ENCODE measurements at places on chromosomes 16 and 17. TPM values are rescaled to one million over a fixed set of nuclear protein-coding genes. Genes with fewer than 3 reads are reported as not detected.

DNA sequence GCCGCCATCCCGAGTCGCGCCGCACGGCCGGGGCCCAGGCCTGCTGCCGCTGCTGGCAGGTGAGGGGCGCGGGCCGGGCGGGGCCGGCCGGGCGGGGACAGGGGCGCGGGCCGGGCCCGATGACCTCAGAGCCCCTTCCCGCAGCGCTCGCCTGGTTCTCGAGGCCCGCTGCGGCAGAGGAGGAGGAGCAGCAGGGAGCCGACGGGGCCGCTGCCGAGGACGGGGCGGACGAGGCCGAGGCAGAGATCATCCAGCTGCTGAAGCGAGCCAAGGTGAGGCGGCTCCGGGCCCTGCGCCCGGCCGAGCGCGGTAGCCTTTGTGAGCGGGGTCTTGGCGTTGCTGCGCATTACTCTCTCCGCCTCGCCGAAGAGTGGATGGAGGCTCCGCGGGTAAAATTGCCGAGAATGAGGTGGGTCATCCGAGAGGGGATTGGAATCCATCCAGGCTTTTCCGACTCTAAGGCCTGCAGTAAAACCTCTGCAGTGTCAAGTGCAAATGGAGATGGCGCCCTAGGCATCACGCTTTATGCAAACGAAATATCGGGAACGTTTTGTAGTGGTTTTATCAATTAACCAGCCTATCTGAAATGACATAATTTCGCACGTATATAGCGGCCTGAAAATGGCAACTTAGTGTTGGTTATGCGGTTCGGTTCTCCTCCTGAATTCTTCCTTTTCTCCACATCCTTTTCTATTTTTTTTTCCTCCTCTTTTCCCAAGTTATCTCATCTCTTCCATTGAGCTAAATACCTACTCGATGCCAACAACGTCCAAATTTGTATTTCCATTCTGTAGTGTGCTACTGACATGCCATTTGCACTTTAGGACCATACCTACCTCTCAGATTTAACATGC is 577 bp downstream of the TTC19 start:
- DNase-seq: peak; percentile 56

The MT1E gene
- polyA plus RNA-seq: 96.6 TPM

The GPR179 gene
- polyA plus RNA-seq: 1.4 TPM

GRCh38 chr16:86505899-86506864 is 4.1 kb upstream of the FOXF1 start:
- no peak for DNase-seq

DNA sequence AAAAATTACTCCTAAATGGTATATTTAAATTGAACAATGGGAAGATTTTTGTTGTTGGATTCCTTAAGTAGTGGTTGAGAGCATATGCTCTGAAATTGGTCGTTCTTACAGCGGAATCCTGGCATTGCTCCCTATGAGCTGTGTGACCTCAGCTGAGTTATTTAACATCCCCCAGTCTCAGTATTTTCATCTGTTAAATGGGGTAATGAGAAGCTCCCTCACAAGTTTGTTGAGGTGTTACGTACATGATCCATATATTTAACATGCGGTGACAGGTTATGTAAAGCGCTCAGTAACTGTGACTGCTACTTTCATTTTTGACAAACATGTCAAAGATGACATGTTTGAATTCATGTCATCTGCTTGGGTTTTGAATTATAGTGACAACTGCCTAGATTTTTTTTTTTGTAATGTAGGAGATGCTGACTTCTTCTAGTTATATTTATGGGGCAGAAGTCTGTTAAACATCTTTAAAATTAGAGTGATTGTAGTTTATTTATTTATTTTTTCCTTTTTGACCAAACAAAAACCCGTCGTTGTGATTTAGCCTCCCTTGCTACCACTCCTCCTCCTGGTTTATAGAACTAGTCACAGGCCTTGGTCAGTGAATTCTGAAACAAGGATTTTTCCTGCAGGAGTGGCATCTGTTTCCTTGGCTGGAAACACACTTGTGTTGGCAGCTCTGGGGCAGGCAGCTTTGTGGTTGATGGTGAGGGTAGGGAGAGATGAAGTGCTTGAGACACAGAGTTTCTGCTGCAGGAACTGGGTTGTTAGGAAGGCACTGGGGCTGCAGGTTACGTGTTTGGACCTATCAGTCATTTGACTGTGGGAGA is 268.8 kb downstream of the SNX29 start:
- DNase-seq: no peak

The ABCC11 gene
- 0.21 TPM for polyA plus RNA-seq

DNA sequence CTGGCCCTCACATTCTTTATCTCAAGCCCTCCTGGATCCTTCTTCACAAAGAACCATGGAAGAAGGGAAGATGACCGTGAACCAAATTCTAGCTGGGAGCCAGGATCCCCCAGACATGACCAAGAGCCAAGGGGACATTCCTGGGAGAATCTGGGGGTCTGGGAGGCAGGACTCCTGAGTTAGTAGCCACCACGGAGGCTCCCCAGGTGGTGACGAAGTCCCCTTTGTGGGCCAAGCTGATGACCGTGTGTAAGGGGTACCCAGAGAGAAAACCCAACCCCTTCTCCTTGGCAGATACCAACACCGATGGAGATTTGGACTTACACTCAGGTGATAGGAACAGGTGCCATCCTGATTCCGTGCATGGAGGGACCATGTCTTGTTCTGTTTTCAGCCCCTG is 6.8 kb upstream of the GFAP start:
- no peak for DNase-seq

The USP43 gene
- polyA plus RNA-seq: 4.7 TPM

- DNase-seq: no peak
Observed at GRCh38 chr17:79619636-79620206, 8.9 kb upstream of the RBFOX3 start.

DNA sequence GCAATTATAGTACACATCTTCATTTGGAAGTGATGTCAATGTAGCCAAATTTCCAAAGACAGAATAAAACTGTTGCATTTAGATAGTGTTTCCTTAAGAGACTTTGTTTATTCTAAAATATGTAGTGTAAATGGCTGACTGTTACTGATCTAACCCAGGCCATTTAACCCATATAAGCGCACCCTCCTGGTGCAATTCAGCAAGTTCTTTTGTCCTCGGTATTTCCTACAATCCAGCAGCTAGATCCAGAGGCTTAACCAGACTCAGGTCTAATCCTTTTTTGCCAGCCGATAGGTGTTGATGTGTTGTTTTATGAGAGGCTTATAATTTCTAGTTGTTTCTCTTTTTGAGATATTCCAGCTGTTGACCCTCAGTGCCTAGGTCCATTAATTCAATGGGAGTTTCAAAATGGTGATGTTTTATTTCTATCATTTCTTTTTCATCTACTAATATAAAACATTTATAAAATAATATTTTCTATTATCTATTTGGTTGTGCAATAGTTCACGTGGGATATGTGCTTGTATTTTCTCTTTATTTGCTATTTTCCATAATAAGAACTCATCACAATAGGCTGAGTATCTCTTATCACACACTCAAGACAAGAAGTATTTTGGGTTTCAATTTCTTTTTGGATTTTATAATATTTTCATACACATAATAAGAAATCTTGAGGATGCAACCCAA is 14.5 kb downstream of the ABCA9 start:
- DNase-seq: no peak

The EVPLL gene
- polyA plus RNA-seq: not detected

DNA sequence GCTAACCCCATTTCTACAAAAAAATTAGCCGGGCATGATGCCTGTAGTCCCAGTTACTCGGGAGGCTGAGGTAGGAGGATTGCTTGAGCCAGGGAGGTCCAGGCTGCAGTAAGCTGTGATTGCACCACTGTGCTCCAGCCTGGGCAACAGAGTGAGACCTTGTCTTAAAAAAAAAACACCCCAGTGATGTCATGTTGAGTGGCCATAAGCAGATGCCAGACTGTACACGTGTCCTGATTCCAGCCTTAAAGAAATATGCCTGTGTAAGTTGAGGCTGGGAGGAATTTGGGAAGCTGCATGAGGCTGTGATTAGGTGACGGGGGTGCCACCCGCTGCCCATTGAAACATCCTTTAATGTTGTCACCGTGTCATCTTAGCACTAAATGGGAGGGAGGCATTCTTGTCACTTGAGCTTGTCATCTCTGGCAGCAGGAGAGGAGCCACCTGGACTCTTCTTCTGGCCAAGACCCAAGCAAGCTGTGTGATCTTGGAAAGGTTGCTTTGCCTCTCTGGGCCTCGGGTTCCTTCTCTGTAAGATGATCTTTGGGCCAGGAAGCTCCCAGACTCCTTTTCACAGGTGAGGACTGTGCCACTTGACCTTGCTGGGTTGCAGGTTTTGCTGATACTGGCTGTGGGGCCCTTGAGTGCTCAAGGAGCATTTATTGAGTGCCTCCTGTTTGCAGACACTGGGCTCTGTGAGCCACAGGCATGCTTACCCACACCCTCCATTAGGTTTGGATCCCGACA is 98.3 kb upstream of the CIBAR2 start:
- no peak for DNase-seq

DNA sequence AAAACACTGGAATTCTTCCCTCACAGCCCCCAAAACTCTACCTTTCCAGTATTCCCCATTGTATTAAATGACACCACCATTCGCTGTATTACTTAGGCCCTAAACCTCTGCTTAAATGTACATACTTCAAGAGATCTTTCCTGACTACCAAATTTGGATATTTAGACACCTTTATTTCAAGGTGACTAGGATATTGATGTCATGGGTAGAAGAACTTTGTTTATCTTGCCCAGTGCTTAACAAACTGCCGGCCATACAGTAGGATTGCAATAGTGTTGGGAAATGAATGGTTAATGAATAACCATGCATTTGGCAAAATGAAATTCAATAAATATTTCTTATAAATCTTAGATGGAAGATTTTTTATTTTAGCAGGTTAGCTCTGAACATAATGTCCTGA is 86.2 kb upstream of the CA10 start:
- no peak for DNase-seq

- DNase-seq: no peak
Observed at GRCh38 chr17:29193146-29193545, 12.9 kb upstream of the MYO18A start.

The DGKE gene
- polyA plus RNA-seq: 4.2 TPM

DNA sequence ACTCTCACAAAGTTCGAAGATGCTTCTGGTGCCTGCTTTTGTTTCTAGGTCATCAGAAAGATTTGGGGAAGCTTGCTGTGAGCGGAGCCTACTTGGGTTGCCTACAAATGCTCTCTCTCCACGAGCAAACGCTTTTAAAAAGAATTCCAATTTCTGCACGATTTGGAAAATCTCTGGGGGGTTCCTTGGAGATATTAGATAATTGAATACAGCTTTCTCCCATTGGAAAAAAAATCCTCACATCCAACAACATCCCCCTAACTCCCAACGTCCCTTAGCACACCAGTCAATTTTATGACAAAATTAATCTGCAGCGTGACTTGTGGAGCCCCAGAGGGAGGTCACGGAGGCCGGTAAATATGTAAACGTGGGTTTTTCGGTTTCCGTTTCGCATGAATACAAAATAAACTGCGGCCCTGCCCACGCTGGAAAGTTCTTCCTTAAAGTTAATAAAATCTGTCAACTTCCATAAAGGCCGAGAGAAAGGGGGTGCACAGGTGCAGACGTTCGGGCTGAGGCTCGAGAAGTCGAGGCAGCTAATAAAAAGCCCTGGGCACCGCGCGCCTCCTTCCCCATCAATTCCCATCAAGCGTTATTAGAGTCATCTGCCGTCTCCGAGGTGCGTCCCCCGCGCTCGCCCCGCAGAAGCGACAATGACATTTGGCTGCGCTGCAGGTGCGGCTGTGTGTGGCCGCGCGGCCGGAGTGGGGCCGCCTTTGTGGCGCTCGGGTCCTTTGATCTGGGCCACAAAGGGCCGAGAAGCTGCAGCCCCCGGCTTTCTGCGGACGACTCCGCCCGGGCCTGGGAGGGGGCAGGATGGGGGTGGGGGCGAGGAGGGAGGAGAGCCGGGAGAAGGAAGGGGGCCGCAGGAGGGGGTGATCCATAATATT is 37.6 kb downstream of the SALL1 start:
- no peak for DNase-seq

The SPATA22 gene
- not detected for polyA plus RNA-seq

DNA sequence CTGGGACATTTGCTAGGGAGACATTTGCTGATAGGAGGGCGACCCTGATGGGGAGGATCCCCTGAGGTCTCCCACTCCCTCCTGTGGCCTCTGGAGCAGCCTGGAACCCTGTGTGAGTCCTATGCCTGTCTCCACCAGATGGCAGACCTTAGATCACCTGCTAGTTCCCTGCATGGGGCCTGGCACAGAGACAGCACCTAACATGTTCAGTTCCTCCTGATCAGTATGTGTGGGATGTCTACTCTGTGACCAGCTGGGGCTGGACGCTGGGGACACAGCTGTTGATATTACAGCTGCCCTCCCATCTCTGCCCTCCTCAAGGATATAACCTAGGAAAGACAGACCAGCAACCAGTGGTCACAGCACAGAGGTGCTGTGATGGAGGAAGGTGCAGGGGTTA is 1.1 kb upstream of the ADCY7 start:
- DNase-seq: peak; percentile 50

DNA sequence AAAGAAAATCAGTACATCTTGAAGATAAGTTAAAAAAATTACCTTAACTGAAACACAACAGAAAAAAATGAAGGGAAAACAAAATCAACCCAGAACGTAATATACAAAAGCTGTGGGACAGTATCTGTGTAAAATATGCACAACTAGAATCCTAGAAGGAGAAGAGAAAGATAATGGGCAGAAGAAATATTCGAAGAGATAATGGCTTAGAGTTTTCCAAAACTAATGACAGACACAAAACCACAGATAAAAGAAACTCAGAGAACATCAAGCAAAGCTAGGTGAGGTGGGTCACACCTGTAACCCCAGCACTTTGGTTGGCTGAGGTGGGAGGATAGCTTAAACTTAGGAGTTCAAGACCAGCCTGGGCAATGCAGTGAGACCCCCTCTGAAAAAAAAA is 117.1 kb downstream of the TRIM37 start:
- no peak for DNase-seq

The KRT13 gene
- 0.94 TPM for polyA plus RNA-seq

GRCh38 chr17:42845918-42846593 is 1.7 kb downstream of the AOC2 start:
- no peak for DNase-seq

DNA sequence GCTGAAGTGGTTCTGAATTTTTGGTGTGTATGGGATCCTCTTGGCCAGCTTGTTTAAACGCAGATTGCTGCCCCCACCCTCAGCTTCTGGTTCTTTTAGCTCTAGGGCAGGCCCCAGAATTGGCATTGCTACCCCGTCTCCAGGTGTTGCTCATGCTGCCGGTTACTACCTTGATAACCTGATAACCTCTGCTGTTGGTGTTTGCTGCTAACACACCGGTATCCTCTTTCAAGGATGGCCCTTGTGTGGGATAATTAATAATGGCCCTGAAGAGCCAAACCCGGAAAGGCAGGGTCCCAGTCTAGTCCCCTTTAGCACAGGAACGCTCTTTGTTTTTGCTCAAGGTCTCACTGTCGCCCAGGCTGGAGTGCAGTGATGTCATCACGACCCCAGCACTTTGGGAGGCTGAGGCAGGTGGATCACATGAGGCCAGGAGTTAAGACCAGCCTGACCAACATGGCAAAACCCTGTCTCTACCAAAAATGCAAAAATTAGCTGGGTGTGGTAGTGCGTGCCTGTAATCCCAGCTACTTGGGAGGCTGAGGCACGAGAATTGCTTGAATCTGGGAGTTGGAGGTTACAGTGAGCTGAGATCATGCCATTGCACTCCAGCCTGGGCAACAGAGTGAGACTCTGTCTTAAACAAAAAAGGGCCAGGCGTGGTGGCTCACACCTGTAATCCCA is 1.3 kb upstream of the ST3GAL2 start:
- no peak for DNase-seq

- DNase-seq: no peak
Observed at GRCh38 chr17:49287481-49287880, 56.9 kb upstream of the PHOSPHO1 start.

- peak; percentile 56 for DNase-seq
Observed at GRCh38 chr17:74862108-74862901, 2.6 kb upstream of the GRIN2C start.
